Vagina (tissue), 2 donors: ENCODE measurements at places on chromosomes 16 and 17.

DNA sequence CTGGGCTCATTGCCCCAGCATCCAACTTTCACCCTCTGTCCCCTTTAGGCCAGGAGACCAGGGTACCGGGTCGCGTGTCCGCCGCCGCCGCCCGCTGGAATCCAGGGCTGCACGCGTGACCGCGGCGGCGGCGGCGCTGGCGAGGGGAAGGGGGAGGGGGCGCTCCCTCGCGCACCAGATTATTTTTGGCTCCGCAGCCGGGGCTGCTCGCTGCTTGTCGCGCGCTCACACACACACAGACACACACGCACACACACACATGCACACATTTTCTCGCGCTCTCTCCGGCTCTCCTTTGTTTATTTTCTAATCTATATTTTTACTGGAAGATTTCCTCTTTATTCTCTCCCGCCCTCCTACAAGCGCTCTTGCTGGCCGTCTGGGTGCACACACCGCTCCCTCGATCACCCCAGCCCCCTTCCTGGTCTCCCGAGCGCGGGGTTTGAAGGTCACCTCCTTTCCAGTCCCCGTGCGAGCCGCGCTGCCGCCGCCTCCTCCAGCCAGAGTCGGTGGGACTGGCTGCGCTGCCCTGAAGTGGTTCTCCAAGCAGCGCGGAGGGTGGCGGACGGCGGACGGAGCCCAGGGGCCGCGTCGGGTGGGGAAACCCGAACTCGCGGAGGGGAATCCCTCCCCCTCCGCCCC, 921.4 kb upstream of the EEF2KMT start:
- no peak for DNase-seq

DNA sequence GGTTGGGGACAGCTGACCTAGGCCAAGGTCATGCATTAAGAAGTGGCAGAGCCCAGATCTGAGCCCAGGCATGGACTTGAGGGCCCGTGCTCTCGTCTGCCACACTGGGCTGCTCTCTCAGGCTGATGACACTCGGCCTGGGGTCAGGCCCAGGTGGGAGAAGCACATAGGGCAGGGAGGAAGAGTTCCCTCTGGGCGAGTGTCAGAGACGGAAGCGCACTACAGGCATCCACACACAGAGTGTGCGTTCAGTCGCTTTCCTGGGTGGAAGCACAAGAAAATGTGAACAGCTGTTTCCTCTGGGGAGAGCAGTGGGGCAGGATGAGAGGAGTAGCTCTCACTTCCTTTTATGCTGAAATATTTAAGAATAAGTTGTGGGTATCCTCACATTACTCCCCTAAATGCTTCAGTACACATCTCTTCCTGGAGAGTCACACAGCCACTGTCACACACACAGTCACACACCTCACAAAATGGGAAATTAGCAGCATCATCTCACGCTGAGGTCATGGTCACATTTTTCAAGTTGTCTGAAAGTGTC, 59.7 kb downstream of the B9D1 start:
- no peak for DNase-seq

- no peak for DNase-seq
These were observed 532 bp downstream of the KDM6B start for GRCh38 chr17:7834542-7834956.

GRCh38 chr17:70564006-70564620, 394.8 kb downstream of the KCNJ2 start:
- no peak for DNase-seq

DNA sequence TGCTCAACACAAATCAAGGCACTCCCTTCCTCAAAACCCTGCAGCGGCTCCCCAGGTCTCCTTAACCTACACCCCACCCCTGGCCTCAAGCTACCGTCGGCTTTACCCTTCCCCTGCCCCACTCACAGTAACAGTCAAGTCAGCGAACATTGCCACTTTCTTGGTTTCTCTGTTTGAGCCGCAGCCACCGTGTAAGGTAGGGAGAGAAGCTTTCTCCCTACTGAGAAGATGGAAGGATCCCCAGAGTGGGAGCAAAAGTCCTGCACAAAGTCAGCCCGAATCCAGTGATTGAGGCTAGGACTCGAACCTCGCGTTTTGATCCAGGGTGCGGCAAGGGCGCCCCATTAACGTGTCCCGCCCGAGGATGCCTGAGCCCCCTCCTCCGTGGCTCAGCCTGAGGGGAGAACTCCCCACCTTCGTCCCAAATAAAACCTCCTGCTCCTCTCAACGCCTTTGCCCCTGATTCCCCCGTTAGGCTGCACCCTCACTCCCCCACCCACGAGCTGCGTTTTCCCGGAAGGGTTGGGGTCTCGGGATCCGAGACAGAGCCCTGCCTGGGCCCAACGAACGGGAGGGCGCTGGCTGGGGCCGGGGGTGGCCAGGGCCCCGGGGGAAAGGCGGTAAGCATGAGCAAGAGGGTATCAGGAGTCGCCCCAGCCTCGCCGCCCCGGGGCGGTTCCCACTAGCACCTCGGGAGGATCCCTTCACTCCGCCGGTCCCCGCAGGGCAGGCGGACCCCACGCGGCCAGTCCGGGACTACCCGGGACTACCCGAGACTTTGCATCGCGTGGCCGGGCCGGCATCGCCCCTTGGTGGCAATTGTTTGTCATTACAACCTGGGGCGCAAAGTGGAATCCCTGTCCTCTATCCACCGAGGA, 9.9 kb upstream of the NAGS start:
- no peak for DNase-seq

DNA sequence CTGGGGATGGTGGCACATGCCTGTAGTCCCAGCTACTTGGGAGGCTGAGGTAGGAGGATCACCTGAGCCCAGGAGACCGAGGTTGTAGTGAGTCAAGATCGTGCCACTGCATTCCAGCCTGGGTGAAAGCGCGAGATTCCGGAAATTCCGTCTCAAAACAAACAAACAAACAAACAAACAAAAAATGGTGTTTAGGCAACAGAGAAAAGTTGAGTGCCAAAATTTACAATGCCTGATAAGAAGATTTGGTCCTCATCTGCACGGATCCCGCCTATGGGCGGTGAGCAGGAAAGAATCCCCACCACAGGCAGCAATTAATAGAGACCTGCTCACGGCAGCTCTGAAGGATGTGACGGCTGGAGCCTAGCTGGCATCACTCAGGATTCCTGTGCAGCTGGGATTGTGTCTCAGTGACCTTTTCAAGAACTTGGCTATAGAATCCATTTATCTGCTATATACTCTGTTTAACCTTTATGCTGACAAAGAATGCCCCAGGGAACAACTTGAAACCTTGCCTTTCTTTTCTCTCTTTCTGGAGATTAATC, 14.0 kb upstream of the TEX2 start:
- no peak for DNase-seq

GRCh38 chr16:76669288-76669687, 392.1 kb downstream of the CNTNAP4 start:
- DNase-seq, result no peak

DNA sequence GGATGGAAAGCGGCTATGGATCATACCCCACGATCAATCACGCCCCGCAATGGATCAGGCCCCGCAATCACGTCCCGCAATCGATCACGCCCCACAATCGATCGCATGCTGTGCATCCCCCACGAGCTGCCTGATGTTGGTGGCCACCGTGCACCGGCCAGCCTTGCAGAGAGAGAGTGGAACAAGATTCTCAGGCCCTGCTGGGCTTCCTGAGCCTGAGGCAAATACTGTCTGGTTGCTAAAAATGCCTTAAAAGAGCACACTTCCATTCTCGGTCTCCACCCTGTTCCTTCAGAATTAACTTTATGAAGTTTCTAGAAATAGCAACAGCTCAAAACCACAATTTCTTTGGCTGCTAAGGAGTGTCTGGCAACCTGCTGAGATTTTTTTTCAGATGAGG, 81.5 kb downstream of the VPS53 start:
- no peak for DNase-seq

- DNase-seq, result no peak
These were observed 439 bp upstream of the GNG13 start for GRCh38 chr16:800834-801511.

- DNase-seq, result no peak
These were observed 149.0 kb upstream of the GOT2 start for GRCh38 chr16:58883131-58883530.

- no peak for DNase-seq
These were observed 1.2 kb downstream of the ABCA5 start for GRCh38 chr17:69325518-69326376.

DNA sequence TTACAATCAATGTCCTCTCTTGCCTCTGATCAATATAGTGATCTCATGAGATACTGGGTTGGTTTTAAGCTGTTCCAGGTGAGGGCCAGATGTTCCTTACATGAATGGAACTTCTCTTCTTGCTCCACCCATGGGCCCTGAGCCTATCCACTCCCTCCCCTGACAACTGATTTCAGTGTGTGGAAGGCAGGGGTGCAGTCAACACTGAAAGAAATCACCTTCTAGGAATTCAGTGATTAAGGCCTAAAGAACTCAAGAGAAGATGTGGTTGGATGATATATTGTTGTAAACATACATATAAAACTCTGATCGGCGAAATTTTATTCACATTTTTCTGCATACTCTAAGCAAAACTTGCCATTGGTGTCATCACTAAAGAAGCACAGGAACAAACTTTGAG, 6.7 kb upstream of the GOSR2 start:
- DNase-seq, result no peak

GRCh38 chr16:89373355-89374110, 116.8 kb downstream of the ANKRD11 start:
- DNase-seq, result no peak

DNA sequence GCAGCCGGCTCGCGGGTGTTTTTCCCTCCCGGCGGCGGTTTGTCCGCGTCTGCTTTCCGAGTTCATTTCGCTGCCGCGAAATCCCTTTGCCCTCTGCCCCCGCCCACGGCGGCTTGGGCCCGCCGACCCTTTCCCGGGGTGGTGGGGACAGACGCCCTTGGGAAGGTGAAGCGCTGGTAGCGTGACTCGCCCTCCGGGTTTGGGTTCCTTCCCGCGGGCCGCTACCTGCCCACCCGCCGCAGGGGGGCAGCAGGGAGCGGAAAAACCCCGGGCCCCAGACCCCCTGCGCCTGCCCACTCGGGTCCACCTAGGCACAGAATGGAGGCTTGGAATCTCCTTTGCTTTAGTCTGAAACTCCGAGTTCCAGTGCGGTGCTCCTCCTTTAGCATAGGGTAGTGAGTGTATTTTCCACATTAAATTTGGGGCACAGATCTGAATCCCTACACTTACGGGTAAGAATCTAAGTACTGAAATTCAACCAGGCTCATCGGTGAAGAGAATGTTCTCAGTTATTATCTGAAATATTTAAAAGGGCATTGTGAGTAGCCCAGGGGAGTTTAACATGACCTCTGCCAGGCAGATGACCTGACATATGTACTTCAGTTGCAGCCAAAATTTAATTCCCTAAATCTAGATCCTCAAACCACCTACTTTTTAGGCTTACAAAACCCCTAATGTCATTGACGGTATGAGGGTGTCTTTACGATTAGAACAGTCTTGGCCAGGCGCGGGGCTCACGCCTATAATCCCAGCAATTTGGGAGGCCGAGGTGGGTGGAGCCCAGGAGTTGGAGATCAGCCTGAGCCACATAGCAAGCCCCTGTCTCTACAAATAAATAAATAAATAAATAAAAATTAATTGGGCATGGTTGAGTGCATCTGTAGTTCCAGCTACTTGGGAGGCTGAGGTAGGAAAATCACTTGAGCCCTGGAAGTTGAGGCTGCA, 1.0 kb downstream of the NME2 start:
- peak; percentile 84 for DNase-seq

GRCh38 chr17:8074554-8074953, 13.0 kb downstream of the ALOX12B start:
- no peak for DNase-seq

GRCh38 chr16:87368029-87368770, 15.4 kb downstream of the FBXO31 start:
- DNase-seq, result no peak

- DNase-seq, result no peak
These were observed 9.2 kb upstream of the PRKCB start for GRCh38 chr16:23826528-23827045.

GRCh38 chr17:77034677-77035424, 105.9 kb upstream of the SEC14L1 start:
- no peak for DNase-seq

DNA sequence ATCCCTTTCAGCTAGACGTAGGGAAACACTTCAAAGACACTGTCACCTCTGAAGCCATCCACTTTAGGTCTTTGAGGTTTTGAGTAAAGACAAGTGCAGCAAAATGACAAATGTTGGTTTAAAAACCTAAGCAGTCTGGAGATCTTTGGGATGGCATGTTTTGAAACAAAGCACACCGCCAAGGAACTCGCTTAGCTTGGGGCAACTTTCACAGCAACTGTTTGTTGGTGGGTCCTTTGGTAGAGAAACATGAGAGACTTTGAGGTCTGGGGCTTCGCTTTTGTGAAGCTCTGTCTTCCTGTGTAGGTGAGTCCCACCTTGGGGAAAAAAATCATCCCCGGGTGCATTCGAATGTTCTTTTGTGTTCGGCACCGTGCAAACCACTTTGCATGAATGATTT, 357.5 kb downstream of the SNX29 start:
- no peak for DNase-seq

- no peak for DNase-seq
These were observed 4.8 kb upstream of the VAC14 start for GRCh38 chr16:70805787-70806186.

DNA sequence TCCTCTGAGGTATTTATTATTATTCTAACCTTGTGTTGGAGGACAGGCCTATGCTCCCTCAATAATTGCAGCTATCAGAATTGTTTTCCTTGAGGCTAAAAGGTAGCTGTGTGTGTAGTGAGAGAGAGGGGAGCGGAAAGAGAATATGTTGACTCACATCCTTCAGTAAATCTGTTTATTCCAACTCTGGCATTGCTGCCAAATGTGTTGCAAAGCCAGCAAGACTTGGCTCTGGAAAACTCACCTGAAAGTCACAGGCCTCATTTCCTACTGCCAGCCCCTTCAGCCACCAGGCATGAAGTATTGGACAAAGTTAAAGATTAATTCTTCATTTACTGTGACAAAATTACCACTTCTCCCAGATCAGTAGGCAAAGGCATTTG, 9.6 kb downstream of the CA10 start:
- DNase-seq, result no peak

DNA sequence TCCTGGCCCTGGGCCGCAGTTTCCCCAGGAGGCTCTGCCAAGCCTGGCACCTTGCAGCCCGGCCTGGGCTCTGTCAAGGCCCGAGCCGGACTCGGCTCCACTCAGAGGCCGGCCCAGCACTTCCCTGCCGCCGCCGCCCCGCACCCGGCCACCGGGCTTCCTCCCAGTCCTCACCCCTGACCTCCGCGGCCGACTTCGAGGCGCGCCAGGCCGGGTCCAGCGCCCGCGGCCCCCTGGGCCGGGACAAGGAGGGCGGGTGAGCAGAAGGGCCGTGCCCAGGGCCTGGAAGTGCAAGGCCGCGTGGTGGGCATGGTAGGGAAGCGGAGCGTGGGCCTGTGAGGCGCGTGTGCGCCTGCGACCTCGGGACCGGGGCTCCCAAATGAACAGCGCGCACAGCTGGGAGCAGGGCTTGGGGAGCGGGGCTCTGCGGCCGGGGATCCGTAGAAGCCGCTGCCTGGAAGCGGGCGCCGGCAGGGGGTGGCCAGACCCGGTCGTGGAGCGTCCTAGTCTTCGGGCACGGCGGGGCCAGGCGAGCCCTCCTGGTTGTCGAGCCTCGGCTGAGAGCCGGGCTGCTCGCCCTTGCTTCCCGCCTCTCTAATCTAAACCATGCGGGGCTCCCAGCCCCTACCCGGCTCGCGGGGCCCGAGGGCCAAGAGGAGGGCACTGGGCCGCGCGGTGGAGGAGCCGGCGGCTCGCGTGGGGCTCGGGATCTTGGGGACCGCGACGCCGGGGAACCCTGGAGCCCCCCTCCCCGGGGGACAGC, 503 bp upstream of the TBX4 start:
- DNase-seq, result no peak

GRCh38 chr16:53704445-53704813, 473 bp downstream of the FTO start:
- DNase-seq, result no peak

GRCh38 chr16:14003074-14003570, 68.0 kb upstream of the MRTFB start:
- peak; percentile 90 for DNase-seq

- no peak for DNase-seq
These were observed 28.0 kb downstream of the NFATC3 start for GRCh38 chr16:68113059-68113761.
